CD4-positive, alpha-beta T cell treated with Interleukin-12 subunit alpha and Interleukin-12 subunit beta, for 1 hour (primary cell): ENCODE measurements at places on chromosomes 5 and 9.
A peak's percentile ranks its signal among the peaks of the same experiment; 100 is the strongest.

DNA sequence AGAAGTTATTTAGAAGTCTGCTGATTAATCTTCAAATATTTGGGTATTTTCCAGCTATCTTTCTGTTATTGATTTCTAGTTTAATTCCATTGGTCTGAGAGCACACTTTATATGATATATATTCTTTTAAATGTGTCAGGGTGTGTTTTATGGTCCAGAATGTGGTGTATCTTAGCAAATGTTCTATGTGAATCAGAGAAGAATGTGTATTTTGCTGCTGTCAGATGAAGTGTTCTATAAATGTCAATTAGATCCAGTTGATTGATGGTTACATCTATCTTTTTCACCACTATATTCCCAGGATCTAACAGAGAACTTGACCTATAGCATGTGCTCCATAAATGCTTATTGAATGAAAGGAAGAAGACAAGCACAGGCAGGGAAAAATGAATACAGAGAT is 17.5 kb upstream of the ERAP1 start:
- DNase-seq: no peak

DNA sequence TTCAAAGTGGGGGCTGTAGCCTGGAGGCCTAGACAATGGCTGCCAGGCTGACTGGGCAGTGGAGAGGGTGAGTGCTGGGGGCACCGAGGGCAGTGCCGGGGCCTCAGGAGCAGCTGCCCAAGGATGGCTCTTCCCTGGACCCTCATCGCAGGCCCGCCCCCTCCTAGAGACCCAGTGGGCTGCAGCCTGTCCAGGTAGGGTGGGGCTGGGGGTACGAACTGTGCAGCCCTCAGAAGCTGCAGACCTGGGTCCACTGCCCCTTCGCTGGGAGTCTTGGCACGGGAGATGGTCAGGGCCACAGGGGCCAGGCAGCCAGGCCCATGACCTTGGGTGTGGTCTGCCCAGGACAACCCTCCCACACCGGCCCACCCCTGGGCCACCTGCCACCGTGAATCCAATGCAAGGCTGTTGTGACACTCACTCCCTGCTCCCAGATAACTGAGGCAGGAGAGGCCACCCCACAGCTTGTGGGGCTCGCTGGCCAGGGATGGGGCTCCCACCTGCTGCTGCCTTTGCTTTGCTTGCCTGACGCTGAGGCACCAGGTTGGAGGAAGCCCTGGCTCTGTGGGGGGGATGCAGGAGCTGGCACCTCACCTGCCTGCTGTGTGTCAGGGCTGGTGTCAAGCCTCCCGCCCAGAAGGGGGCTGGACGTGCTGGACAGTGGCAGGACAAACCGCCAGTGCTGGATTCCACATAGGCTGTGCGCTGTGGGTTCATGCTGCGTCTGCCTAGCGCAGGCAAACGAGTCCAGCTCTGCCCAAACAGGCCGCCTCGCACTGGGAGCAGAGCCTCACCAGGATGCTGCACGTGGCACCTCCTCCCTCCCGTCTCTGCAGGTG is 23.1 kb upstream of the SLC9A3 start:
- DNase-seq: no peak

- DNase-seq: no peak
Measured at GRCh38 chr5:153613144-153613543, 122.7 kb downstream of the GRIA1 start.

GRCh38 chr5:81751009-81751835 is at the start of gene SSBP2:
Gene SSBP2 (minus strand): TSS chr5:81751097. CDS start chr5:81751042, 55 bp downstream.
- peak; percentile 99 for DNase-seq

DNA sequence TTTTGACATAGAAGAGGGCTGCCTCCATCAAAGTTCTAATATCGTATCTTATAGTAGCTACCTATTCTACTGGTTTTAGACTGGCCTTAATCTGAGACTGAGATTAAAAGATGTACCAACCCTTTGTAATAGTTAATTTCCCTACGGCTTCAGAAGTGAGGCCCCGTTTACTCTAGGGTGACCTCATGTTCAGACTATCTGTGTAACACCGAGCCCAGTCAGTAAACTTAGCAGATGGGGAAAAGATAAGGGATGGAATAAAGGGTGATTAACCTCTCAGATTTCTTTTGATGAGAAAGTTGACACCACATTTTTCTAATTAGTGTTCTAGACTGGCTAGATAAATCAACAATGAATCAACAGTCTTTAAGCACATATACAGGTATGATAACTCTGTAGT is 283.1 kb downstream of the KCTD16 start:
- no peak for DNase-seq

DNA sequence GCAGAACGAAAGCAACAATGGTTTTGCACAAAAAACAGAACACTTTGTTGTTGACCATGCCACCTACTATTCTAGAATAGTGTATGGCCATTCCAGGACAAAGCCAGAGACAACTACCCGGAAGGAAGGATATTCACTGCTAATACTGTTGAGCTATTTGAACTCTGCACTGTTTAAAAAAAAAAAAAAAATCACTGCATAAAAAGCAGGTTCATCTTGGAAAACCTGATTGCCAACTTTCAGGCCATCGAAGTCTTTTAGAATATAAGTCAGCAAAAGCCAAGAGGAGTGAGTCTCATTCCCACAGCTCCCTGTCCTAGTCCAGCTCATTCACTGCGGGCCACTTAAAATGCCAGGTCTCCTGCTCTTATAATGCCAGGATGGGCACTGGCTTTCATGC is 4.0 kb downstream of the ENC1 start:
- no peak for DNase-seq

DNA sequence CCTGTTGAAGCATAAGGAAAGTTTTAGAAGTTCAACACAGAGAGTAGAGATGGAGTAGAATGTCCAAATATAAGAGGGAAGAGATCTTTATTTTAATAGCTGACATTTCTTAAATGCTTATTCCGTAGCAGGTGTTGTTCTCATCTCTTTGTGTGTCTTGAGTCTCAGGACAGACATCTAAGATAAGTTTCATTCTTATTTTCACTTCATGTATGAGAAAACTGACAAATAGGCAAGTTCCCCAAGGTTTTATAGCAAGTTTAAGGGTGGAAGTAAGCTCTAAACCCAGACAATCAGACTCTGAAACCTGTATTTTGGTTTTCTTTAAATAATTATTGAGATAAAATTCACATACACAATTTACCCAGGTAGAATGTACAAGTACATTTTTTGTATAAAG is 228.4 kb upstream of the PPP1R2B start:
- DNase-seq: no peak

DNA sequence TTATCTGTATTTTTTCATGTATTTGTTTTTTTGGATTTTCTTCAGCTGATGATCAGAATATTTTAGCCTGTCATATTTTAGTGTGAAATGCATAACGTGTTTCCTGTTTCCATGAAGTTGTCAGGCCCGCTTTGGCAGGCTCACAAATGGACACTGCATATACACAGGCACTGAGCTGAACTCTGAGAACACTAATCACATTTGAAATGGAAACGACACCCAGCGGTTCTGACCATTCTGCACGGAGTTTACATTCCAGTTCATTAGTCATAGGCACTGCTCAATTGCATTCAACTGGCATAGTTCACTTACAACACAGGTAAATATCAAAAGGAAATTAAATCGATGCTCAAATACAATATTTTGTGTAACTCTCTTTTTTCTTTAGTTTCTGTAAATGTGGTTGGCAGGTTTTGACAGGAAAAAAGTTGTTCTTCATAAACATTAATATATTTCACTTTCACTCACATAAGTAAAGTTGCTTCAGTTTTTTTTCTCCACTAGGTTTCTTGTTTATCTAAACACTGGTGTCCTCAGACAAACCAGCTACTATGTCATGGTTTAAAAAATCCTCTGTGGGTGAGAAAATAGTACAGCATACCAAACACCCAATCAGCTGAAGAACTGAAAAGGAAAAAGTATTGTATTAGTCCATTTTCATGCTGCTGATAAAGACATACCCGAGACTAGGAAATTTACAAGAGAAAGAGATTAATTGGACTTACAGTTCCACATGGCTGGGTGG is 559.0 kb upstream of the DAP start:
- no peak for DNase-seq

DNA sequence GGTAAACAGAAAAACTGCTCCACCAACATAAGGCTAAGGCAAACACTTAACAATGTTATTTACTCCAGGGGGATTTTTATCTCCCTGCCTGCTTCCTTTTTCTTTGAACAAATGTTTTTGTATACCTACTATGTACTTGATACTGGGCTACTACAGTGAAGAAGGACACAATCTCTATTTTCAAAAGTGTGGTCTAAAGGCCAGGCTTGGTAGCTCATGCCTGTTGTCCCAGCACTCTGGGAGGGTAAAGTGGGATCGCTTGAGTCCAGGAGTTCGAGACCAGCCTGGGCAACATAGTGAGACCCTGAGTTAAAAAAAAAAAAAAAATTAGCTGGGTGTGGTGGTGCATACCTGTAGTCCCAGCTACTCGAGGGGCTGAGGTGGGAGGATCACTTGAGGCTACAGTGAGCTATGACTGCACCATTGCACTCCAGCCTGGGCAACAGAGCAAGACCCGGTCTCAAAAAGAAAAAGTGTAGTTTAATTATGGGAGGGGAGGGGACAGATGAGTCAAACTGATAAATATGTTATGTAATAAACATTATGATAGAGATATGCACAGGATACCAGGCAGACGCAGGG is 3.3 kb downstream of the STOM start:
- no peak for DNase-seq

DNA sequence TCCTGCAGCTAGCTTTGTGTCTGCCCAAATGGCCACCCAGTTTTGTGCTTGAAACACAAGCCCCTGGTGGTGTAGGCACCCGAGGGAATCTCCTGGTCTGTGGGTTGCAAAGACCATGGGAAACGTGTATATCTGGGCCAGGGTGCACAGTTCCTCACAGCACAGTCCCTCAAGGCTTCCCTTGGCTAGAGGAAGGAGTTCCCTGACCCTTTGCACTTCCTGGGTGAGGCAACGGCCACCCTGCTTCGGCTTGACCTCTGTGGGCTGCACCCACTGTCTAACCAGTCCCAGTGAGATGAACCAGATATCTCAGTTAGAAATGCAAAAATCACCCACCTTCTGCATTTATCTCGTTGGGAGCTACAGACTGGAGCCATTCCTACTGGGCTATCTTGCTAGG is 865.0 kb upstream of the ACO1 start:
- no peak for DNase-seq

- no peak for DNase-seq
Measured at GRCh38 chr5:97074859-97075489, 67.4 kb downstream of the LIX1 start.

DNA sequence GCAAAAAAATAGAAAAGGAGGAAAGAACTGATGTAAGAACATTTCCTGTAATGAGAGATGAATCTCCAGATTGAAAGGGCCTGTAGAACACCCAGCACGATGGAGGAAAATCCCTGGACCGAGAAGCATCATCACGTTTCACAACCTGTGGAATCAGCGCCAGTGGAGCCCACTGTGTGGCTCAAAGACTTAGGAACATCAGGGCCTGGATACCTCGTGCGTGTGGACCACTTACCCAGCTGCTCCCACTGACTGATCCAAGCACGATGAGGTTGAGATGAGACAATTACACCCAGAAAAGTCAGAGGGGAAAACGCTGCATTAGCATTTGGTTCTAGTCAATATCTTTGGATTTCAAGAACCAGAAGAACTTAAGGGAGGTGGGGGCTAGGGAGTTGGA is 224.6 kb downstream of the SYK start:
- no peak for DNase-seq

DNA sequence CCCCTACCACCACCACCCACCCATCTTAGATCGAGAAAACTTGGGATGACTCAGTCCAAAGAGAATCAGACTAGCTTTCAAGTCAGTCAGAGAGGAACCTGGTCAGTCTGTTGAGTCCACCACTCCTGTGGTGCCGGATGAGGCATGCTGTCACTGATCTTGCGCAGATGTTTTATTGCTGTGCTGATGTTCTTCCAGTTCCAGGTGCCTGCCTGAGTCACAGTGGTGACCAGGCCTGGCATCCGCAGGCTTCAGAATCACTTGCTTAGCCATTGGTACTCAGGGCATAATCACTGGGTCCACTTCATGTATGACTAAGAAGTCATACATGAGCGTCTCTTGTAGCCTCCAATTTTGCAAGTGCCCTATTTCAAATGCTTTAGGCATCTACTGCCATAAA is 114.1 kb downstream of the MUSK start:
- no peak for DNase-seq

GRCh38 chr9:69199769-69200470 is 25.8 kb downstream of the TJP2 start:
- no peak for DNase-seq

DNA sequence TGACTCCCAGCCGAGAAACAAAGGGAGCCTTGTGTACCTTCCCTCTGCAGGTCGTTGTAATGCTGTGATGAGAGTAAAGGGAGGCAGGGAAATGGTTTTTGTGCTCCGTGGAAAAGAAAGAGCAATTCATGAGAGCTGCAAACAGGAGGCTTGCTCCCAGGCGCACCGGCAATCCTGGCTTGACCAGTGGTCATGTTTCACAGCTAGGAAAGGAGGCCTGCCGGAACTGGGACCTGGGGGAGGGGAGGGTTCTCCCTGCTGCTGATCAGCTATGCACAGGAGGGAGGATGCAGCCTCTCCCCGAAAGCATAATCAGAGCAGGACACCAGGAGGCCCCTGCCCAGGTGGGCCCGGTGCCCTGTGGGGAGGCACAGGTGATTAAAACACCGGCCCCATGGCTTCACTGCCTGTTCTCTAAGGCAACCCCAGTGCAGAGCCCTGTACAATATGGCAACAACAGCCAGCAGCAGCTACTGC is 131.3 kb downstream of the ZDHHC21 start:
- no peak for DNase-seq

GRCh38 chr9:4066120-4066519 is 233.7 kb downstream of the GLIS3 start:
- DNase-seq: no peak

GRCh38 chr5:97745817-97746216 is 562.8 kb upstream of the RIOK2 start:
- no peak for DNase-seq

DNA sequence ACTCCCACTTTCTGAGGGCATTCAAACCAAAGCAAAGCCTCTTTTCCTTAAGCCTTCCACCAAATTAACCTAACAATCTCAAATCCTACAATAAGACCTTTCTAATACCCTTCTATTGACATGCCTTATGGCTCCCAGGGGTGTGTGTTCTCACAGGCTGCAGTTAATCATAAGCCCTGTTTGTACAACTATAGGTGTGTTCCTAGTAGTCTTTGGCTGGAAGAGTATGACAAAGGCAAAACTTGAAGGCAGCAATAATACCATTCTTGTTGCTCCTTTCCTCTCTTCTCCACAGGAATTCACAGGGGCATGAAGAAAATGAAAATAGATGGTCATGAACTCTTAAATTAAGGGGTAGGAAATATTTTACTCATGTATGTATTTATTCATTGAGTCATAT is 10.9 kb upstream of the FBXO38 start:
- DNase-seq: no peak

DNA sequence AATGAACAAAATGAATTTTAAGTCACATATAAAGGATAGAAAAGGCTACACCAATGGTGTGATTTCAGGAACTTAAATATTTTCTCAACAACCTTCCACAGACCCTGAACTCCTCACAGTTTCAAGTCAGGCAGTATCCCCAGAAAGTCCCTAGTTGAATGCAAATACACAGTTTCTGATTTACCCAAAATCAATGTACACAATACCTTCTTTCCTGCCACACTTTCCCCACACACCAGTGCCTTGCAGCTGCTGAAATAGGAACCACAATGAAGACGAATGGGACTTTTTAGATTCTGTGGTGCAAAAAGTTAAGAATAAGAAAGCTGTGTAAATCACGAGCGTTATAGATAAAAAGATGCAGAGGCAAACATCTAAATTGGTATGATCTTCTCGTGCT is 552.4 kb upstream of the MEF2C start:
- DNase-seq: no peak

GRCh38 chr9:113682297-113682771 is 193.8 kb upstream of the ZNF618 start:
- peak; percentile 38 for DNase-seq
